Activated T-cell treated with anti-CD3 and anti-CD28 coated beads for 1 hour (primary cell): ENCODE measurements at places on chromosomes 2 and 18.

GRCh38 chr2:102342888-102343287 is 12.7 kb upstream of the IL18R1 start:
- no peak for DNase-seq

GRCh38 chr2:181876614-181877063 is 14.9 kb upstream of the ITPRID2 start:
- no peak for DNase-seq

GRCh38 chr2:77310416-77310815 is 211.8 kb downstream of the LRRTM4 start:
- no peak for DNase-seq

- no peak for DNase-seq
These were observed 172.9 kb downstream of the CELF4 start for GRCh38 chr18:37392648-37393047.

- DNase-seq, result no peak
These were observed 124.1 kb upstream of the FIGN start for GRCh38 chr2:163859951-163860350.

GRCh38 chr2:83808878-83809277 is 650.2 kb downstream of the SUCLG1 start:
- DNase-seq, result no peak

- DNase-seq, result no peak
These were observed 94.2 kb upstream of the LHCGR start for GRCh38 chr2:48849770-48850169.

DNA sequence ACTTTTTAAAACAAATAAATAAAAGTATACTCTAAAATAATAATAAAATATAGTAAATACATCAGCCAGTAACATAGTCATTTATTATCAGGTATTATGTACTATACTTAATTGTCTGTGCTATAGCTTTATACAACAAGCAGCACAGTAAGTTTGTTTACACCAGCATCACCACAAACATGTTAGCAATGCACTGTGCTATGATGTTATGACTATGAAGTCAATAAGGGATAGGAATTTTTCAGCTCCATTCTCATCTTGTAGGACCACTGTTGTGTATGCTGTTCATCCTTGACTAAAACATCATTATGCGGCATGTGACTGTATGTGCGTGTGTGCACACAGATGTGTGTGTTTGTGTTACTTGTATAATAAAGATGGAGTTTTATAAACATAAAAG is 137.5 kb downstream of the LYPD6B start:
- DNase-seq, result no peak

GRCh38 chr18:12032786-12033642 is 51.7 kb downstream of the IMPA2 start:
- DNase-seq, result no peak

- no peak for DNase-seq
These were observed 43.5 kb downstream of the DNAH6 start for GRCh38 chr2:84559838-84560237.
